Kidney (tissue), 22 donors: ENCODE measurements at places on chromosomes 11 and 22. TPM values are rescaled to one million over a fixed set of nuclear protein-coding genes. Genes with fewer than 3 reads are reported as not detected.

MS4A15 gene
- not detected for polyA plus RNA-seq

DNA sequence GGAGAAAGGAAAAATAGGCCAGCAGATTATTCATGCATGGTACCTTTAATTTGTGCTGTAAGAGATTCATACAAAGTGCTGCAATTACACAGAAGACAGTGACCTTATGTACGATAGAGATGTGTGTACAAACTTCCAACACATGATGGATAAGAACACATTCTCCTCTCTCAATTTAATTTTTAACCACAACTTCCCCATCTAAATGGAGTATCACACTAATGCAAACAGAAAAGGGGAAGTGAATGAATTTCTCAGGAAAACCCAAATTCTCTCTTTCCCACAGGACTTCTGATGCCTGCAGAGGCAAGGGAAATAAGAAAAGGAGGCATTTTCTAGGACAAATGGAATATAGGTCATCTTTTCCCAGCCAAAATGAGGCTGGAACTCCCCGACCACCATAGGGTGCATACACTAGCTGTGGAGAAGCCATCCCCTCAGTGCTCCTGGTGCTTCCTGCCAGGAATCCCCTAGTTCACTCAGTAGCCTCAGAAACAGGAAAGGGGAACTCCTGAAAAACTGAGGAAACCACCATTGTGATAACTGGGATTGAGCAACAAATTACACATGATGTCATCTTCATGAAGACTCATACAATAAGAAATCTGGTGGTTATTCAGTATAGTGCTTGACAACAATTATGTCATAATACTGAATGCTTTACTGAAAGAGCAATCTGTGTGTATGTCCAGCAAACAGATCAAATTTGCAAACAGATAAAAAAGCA, 22.4 kb downstream of the MMP10 start:
- DNase-seq: no peak

DNA sequence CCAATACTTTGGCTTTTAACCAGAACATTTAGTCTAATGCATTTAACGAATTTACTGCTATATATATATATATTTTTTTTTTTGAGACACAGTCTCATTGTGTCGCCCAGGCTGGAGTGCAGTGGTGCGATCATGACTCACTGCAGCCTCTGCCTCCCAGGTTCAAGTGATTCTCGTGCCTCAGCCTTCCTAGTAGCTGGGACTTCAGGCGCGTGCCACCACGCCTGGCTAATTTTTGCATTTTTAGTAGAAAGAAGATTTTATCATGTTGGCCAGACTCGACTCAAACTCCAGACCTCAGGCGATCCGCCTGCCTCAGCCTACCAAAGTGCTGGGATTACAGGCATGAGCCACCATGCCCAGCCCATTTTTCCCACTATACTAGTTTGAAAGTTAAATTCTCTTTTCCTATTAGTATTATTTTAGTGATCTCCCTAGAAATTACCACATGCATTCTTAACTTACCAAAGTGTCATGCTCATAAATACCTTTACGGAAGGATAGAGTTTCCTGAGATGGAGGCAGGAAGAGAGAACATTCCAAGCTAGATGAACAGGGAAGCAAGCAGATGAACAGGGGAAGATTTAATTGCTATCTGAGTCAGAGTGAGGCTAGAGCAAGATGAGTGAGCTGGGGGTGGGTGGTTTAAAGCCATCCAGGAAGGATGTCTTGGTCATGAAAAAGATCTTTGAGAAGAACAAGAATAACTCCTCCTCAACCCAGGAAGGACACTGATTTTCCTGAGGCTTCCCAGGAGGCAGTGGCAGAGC, 4.4 kb upstream of the PGAP2 start:
- no peak for DNase-seq

DNA sequence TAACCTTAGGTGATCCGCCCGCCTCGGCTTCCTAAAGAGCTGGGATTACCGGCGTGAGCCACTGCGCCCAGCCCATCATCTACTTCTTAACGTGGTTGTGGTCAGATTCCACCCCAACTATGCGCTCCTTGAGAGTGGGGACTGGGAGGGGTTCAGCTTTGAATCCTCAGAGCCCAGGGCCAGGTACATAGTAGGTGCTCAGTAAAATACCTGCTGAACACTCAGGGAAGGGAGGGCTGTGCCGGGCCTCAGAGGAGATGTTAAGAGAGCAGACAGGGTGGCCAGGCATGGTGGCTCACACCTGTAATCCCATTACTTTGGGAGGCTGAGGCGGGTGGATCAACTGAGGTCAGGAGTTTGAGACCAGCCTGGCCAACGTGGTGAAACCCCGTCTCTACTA, 1.2 kb upstream of the LGALS1 start:
- no peak for DNase-seq

DNA sequence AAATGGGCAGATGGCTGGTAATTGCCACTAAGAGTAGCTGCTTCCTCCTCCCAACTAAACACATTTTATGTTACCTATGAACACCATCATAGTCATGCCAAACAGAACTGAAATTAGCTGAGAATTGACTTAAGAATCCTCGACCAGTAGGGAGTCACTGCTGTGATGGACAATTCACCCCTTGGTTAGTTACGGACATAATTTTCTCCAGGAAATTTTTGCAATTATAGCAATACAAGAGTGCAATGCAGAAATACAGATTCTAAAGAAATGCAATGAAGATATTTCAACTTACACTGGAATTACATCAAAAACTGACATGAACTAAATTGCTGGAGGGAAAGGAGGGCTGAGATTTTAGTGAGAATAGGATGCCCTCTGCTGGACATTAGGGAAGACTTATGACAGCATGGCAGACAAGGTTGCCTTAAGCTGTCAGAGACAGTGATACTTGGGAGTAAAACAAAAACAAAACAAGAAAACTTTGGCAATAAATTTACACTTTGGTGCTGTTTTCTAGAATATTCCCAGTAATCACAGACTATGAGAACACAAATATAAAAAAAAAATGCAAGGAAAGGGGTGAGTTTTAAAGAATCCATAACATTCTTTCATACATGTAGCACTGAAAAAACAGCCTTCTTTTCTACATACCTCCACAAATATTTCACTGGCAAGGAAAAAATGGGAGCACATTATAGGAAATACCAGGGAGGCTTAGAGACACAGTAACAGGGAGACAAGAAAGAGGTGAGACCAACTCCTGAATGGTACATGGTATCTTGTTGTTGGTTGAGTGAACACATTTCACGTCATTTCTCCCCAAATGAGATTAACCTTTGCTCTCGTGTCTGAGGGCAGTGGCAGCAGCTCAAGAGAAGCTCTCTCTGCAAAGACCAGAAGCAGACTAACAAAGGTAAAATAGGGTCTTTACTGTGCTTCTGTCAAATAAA, 11.2 kb upstream of the PPP2R1B start:
- DNase-seq: no peak

- no peak for DNase-seq
Observed at GRCh38 chr11:61028135-61028729, 56.8 kb downstream of the CD6 start.

GRCh38 chr11:64598797-64599697, 8.0 kb downstream of the SLC22A12 start:
- no peak for DNase-seq

DNA sequence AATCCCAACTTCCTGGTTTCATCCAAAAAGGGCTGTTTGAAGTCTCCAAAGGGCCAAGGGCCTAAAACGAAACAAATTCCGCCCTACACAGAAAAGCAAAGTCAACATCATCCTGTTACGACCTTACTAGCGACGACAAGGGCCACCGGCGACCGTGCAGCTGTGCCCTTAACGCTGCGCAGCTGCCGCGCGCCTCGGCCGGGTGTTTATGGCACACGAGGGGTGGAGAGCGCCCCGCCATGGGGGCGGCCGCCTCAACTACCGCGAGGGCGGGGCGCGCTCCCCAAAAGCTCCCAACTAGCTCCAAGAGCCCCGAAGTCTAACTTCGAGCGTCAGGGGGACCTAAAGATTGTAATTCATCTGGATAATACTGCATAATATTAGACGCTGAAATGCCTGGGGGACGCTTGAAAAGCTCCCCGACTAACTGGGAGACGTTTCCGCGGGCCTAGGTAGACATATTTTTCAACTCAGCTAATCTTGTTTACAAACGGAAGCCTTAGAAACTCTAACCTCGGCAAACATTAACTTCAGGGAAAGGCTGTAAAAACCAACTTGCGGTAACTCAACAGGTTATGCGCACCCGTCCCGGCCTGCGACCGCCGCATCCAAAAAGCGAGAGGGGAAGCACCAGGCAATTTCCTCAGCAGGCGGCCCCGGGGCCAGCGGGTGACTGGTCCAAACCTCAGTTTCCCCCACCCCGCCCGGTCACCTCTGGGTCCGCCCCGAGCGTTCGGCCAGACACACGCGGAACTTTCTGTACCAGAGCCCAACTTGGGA, 694 bp downstream of the TMEM123 start:
- peak; percentile 81 for DNase-seq

NXPE2 gene
- not detected for polyA plus RNA-seq

DNA sequence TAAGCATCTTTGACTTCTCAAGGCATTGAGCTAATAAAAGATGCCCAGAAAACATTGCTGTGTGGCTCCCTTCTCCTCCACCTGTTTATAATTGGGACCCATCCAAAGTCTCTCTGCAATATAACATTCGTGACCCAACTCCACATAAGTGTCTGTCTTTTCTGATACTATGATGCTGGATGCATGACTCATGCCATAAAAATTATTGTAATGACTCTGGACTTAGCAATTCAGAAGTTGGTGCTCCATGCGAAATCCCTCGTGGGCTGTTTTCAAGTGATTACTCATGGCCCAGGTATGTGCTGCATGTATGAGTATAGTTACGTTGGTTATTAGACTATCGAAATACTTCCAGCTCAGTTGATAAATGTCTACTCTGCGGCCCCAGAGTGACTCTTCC, 11.7 kb downstream of the FJX1 start:
- peak; percentile 7 for DNase-seq

SERGEF gene
- 63.0 TPM for polyA plus RNA-seq

PATE2 gene
- polyA plus RNA-seq: not detected

DNA sequence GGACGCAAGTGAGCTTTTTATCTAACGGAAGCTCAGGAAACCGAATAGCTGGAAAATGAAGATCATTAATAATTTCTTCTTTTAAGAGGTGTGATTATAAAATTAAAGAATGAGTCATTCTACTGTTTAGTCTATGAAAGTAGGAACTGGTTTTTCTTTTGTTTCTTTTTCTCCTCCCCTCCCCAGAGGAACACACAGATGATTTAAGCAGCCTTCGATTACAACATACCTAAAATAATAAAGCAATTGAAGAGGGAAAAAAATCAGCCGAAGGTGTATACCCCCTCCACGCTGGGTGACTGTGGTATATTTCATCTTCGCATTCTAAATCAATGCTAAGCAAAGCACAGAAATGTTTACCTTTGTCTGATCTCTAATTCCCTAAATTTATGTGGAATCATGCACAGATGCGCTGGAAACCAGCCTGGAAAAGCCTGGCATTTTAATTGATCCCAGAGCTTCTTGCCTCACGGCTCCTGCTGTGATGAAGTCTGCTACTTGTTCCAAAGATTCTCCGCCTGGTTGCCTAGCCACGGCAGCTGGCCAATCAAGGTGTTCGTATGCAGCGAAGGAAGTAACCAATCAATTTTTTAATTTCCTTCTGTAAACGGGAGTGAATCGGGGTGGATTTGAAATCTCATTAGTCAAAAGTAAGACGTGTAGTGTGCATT, 133.9 kb downstream of the FANCF start:
- DNase-seq: peak; percentile 16

DNA sequence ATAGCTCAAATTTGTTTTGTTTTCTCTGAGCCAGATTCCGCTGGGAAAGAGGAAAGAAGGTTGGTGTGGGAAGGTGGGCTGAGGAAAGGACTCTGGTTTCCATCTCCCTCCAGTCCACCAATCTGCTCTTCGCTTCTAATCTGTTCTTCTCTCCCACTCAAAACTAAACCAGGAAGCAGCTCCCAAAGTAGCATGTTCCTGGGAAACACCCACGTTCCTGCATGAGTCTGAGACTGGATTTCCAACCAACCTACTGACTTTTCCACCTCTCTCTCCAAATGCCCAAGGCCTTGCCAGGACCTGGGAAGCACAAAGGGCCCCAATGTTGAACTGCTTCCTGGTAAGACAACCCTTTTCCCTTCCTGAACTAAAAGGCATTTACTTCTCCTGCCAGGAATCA, 110.2 kb downstream of the WT1 start:
- DNase-seq: no peak

ANGPTL5 gene
- polyA plus RNA-seq: not detected

GRCh38 chr22:17773606-17774205, 563 bp downstream of the BID start:
- DNase-seq: peak; percentile 68

DNA sequence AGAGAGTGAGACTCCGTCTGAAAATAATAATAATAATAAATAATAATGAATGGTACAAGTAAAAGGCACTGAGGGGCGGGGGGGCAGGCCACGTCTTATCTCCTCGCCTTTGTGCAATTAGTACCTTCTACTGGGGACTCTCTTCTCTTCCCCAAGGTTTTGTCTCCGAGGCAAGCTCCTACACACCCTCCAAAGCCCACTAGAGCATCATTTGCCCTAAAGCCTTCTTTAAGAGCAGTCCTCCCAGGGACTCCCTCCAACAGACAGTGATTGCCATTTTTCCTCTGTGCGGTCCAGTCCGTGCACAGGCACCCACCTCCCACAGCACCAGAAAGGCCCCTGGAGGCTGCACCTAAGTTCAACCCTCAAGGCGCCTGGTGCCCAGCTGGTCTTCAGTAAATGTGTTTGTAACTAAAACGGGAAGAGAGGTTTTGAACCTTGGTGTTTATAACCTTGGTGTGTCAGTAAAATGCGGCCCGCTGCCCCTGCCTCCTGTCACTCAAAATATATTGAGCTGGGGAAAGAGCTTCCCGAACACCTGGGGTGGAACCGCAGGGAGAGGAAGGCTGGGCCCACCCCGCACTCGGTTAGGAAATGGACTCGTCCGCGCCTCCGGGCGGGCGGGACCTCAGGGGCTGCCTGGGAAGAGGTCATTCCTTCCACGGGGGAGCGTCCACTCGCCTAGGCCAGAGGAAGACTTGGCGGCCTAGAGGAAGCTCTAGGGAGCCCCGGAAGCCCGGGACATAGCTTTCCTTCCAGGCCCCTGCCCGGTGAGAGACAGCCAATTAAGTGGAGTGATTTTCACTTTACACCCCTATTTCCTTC, 4.7 kb upstream of the KDELR3 start:
- peak; percentile 88 for DNase-seq

- DNase-seq: no peak
Observed at GRCh38 chr11:8335186-8335585, 71.5 kb upstream of the LMO1 start.

DNA sequence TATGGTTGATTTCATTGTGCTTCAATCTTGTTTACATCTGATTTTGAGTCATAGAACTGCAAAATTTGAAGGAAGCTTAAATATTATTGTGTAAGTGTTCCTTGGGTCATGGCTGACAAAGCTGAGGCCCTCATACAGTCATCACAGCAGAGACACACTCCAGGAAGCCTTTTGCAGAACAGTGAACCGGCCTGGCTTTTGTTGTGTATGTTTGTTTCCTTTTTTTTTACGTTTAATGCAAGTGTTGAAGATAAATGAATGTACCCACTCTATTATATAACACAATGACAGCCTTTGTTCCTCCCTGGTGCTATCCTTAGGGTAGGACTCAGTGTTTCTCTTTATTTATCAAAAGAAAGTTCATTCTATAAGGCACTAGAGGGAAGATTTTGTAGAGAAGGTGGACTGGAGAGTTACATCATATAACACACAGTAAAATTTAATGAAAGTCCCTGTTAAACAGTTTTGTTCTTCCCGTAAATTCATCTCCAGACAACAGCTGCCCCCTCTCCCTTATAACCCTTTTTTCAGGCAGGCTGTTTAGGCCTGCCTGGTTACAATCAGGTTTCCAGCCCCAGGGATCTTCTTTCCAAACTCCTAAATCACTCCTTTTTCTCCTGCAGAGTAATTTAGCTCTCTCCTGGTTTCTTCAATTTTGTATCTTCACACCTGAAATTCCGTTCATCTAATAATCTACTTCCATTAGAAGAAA, 34.3 kb upstream of the CSTF3 start:
- DNase-seq: peak; percentile 40
